ENCODE measurements at places on chromosomes 16 and 17. TPM values are rescaled to one million over a fixed set of nuclear protein-coding genes. Genes with fewer than 3 reads are reported as not detected.
A peak's percentile ranks its signal among the peaks of the same experiment; 100 is the strongest.

ZPBP2 gene
- not detected for polyA plus RNA-seq

KRTAP9-4 gene
- polyA plus RNA-seq: not detected

GAS2L2 gene
- polyA plus RNA-seq: not detected

ZG16 gene
- not detected for polyA plus RNA-seq

ASPSCR1 gene
- 28.1 TPM for polyA plus RNA-seq

DNA sequence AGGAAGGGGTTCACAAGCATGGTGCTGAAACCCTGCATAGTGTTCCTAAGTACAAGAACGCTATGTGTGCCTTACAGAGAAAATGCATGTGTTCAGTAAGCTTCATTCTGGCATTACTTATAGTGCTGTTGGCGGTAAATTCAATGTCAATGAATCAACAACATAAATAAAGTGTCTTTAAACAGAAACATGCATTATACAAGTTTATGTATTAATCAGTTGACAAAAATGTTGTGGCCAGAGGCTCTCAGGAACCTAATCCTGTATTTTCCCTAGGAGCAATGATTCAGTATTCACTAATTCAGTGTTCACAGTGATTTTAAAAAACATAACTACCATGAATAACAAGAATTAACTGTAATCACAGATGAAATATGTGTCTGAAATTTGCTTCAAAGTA, 47.1 kb upstream of the MYOCD start:
- no peak for DNase-seq

GRCh38 chr16:31460582-31461002, 1.3 kb downstream of the ARMC5 start:
- DNase-seq: peak; percentile 43

GRCh38 chr17:50155115-50155819, 4.8 kb upstream of the PPP1R9B start:
- DNase-seq: no peak

GRCh38 chr17:15085890-15086677, 179.0 kb downstream of the PMP22 start:
- DNase-seq: no peak

DNA sequence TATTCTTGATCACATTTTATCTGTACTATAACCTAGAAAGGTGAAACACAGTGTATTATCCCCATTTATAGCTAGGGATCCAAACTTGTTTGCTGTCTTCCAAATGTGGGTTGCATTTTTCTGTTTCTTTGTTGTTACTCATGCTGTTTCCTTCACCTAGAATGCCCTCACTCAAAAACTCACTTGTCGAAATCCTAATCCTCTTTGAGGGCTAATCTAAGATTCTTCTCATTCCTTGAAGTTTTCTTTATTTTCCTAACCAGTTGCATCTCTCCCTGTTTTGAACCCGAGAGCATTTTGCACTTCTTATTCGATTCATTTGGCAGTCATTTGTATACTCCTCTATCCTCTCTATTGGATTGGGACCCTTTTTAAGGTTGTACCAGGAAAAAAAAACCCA, 9.6 kb downstream of the CALCOCO2 start:
- no peak for DNase-seq

GRCh38 chr17:28493460-28493859, 12.7 kb upstream of the FOXN1 start:
- DNase-seq: no peak

GRCh38 chr17:6380915-6381438, 53.9 kb downstream of the AIPL1 start:
- DNase-seq: no peak

Data from naive thymus-derived CD8-positive, alpha-beta T cell (primary cell).